Activated T-helper 2 cell treated with anti-CD3 and anti-CD28 coated beads, Interferon-gamma antibody, Interleukin-2, Interleukin-4, amounts not matched to agents 10 μg/mL and 5 μg/mL and 100 μg/mL, durations not matched to agents 14 hours and 24 hours and 36 hours (primary cell): ENCODE measurements at places on chromosomes 2 and 18. TPM values are rescaled to one million over a fixed set of nuclear protein-coding genes. Genes with fewer than 3 reads are reported as not detected.

GRCh38 chr2:236286873-236287545, 22.8 kb upstream of the ASB18 start:
- DNase-seq = no peak

- no peak for DNase-seq
Measured at GRCh38 chr2:64652231-64653108, 1.2 kb downstream of the SERTAD2 start.

The SLC5A6 gene
- total RNA-seq = 70.7 and 73.9 TPM in 2 replicates

The GALNT14 gene
- 0.50 and 0.90 TPM in 2 replicates for total RNA-seq

The MRPL33 gene
- total RNA-seq = 57.7 and 58.9 TPM in 2 replicates

The GTF3C2 gene
- total RNA-seq = 65.8 and 66.9 TPM in 2 replicates

- no peak for DNase-seq
Measured at GRCh38 chr2:168524005-168524404, 67.9 kb downstream of the CERS6 start.

The SETBP1 gene
- 27.3 and 27.4 TPM in 2 replicates for total RNA-seq

DNA sequence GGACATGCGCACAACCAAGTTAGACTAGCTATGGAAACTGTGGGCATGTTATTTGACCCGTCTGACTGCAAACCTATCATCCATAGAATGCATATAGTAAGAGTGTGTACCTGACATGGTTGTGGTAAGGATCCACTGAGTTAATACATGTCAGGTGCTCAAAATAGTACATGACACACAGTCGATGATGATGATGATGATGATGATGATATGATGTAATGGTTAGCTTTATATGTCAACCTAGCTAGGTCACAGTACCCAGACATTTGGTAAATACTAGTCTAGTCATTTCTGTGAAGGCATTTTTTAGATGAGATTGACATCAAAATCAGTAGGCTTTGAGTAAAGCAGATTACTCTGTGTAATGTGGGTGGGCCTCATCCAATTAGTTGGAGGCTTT, 204.1 kb downstream of the AFF3 start:
- no peak for DNase-seq
